ENCODE measurements at places on chromosomes 3 and 15.

GRCh38 chr3:152376351-152377183 is 107.8 kb downstream of the MBNL1 start:
- DNase-seq: no peak

- no peak for DNase-seq
These were observed 88.8 kb upstream of the ALDH1A3 start for GRCh38 chr15:100790786-100791265.

DNA sequence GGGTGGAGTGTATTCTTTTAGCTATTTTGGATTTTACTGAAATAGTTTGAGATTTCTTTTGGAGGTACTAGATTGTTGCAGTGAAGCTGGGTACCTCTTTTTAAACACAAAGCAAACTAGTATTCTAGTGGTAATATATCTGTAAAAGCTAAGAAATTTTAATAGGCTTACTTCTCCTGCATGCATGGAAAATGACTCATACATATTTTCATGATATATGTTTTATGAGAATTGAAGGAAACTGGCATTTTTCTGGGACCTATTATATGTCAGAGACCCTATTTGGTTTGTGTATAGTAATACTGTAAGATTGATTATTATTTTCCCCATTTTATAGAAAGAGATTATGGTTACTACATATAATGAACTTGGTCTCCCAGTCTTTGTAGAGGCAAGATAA is 851.0 kb downstream of the DIPK2A start:
- DNase-seq: no peak

DNA sequence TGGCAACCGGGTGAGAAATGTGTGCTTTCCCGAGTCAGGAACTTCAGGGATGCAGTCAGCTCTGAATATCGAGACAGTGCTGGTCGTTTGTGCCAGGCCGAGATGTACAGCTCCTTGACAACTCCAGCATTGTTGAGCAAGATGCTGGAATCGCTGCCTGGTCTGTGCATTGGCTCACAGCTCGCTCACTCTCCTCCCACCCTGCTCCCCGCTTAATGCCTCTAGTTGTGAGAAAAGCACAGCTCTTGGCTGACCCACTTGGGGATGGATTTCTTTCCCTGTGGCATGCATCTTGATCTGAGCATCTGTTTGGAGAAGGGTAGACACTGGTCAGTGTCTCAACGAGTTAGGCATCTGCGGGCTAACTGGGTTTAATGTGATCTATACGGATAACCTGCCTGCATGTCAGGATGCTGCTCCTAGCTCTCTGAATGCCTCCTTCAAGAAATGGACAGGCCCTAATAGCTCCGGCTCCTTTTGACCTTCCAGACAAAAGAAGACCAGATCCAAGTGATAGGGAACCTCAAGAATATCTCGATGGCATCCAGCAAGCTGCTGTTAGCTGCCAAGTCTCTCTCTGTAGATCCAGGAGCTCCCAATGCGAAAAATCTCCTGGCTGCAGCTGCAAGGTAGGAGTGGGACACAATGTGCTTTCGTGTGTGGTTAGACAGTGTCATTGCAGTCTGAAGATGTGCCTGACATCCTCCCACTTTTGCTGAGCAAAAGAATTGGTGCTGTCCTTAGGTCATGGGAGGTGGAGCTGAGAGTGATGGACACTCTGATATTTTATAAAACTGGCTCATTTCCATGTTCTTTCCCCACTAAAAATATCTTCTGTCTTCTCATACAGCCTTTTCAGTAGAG is 302.2 kb upstream of the TPM1 start:
- no peak for DNase-seq

DNA sequence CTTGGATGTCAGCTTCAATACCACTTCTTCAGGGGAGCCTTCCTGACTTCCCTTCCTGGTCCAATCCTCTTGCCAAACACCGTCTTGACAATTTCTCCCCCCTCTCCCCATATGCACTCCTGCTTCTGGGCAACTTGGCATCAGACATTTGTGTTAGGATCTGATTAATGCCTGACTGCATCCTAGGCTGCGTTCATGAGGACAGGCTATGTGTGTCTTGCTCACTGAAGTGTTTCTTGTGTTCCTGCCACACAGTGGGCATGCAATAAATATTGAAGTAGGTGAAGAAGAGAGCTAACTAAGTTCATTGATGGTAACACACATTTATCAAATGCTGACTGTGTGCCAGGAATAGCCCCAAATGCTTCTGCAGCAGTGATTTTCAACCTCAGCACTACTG is 36.4 kb upstream of the WNT5A start:
- DNase-seq: no peak

DNA sequence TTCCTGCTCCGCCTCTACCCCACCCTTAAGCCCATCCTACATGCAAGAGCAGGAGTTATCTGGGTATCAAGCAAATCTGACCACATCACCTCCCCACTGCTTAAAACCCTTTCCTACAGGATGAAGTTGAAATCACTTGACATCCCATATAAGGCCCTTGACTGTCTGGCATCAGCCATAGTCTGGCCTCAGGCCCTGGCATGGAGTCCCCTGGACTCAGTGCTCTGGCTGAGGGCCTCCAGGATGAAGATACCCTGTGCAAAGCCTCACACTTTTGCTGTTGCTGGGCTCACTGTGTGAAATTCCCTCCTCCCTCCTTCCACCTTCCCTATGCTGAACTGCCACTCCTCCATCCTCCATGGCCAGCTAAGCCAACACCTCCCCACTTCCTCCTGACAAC is 65.2 kb upstream of the GLCE start:
- DNase-seq: no peak

GRCh38 chr3:52494886-52495495 is at the start of gene STAB1:
TSS of gene STAB1 (plus strand) at chr3:52495338. CDS start at chr3:52495414, 76 bp downstream.
- DNase-seq: no peak

DNA sequence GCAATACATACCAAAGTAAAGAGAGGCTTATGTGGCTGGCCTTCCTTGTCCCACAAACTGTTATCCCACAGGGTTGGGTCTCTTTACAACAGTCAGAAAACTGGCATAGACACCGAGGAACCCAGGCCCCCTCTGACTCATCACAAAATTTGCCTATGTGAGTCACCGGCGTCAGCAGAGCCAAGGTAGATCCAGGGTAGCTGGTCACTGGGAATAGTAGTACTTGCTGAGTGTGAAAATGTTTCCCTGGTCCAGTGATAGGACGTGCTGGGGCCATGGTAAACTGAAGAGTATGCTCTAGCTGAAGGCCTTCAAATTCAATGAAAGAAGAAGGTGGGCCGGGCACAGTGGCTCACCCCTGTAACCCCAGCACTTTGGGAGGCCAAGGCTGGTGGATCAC is 27.1 kb upstream of the SKIL start:
- no peak for DNase-seq

DNA sequence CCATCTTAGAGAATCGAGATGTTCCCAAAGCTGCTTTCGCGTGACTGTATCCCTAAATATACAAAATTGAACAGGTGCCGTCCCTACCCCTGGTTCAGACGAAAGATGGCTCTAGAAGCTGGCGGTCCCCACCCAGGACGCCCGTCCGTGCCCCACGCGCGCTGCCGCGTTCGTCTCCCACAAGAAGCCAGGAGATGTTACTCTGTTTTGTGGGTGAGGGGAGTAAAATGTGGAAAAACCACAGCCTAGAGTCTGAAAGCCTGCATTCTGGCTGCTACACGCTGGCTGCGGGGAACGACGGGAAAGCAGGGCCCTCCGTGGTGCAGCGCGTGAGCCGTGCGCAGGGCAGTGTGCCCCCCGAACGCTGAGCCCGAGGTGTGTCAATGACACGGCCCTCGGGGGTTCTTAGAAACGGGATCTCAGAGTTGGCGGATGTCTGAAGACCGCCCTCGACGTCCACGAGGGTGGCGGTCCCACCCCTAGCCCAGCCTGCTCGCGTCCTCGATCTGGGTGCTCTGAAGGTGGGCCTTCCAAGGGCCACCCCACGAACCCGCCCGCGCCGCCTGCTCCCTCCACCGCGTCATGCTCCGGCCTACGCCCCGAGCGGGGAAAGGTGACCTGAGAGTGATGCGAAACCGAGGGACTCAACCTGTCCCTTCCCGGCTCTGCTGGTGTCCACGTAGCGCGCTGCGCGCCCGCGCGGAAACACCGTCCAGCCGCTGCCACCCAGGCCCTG is 95.6 kb downstream of the OCA2 start:
- no peak for DNase-seq

DNA sequence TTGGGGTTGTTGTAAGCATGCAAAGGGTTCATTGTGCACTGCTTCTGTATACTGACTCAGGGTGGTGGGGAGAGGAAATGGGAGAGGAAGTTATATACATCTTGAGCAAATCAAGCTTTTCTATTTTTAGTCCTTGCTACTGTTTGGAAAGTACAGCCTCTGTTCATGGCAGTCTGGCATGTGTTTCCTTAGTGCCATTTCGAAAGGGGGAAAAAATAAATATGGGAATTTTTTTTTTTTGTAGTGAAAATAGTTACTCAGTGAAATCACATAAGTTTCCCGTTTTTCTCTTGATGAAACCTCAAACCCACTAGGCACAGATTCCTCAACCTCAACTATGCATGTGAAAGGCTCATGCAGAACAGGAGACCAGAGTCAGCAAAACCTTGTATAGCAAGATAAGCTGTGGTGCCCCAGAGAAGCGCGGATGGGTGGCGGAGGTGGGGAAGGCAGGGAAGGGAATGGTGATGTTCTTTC is 353.3 kb downstream of the LPP start:
- DNase-seq: no peak

DNA sequence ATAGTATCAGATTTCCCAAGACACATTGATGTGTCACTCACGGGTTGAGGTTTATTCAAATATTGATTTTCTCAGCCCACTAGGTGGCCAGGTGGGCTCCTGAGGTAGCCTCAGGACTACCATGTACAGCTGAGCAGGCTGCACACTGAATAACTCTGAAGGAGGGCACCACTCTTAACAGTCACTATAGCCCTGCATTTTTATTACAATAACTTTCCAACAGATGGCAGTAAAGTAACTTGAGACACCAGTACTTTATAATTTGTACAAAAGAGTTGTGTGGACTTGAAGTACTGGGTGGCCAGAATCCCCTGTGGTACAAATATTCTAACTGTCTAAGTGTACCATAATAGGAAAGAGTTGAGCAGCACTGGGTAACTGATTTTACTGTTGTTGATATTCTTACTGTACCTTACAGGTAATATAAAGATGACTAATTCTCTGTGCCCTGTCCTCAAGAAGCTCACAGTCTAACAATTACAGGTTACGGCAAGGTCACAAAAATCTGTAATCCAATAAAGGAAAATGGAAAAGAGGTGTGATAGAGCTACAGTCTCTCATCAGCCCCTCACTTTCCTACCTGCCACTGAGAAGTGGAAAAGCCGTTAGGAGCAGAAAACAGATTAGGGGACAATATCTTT is 76.0 kb downstream of the ETFA start:
- no peak for DNase-seq

GRCh38 chr15:66115568-66116206 is 137.9 kb downstream of the MEGF11 start:
- peak; percentile 24 for DNase-seq

GRCh38 chr15:90530250-90531051 is 728 bp downstream of the CRTC3 start:
- peak; percentile 52 for DNase-seq

DNA sequence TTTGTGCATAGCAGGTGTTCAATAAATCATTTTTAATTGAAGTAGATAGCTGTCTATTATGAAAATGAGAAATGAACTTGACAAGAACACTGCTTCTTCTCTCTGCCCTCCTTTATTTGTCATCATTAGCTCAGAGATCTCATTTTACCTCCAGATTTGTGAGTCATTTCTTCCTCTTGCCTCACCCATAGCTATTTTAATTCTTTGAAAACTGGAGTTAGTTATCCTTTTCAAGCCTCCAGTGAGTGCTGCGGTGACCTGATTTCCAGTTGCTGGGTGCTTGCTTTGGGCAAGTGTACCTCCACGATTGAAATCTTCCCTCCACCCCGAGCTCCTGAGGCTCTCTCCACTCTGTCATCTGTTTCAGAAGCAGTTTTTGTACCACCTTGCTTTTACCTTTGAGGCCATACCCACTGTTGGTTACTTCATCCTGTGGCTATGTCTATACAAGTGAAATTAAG is 114.6 kb downstream of the NFKBIZ start:
- DNase-seq: no peak

DNA sequence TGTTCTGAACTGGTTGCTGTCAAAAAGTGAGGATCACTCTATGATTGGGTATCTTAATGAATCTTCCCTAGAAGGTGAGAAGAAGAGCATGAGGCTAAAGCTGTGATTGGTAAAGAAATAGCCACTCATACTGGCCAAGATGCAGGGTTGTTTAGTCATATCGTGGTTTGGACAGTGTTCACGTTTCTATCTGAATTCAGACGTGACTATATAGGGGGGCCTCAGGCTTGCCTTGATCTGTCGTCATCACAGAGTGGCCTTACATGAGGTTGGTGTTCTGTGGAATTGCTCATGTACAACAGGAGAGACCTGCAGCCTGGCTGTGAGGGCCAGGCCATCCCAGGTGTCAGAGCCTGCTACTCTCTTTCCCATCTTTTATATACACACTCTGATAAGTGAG is 12.4 kb downstream of the RTP2 start:
- no peak for DNase-seq

DNA sequence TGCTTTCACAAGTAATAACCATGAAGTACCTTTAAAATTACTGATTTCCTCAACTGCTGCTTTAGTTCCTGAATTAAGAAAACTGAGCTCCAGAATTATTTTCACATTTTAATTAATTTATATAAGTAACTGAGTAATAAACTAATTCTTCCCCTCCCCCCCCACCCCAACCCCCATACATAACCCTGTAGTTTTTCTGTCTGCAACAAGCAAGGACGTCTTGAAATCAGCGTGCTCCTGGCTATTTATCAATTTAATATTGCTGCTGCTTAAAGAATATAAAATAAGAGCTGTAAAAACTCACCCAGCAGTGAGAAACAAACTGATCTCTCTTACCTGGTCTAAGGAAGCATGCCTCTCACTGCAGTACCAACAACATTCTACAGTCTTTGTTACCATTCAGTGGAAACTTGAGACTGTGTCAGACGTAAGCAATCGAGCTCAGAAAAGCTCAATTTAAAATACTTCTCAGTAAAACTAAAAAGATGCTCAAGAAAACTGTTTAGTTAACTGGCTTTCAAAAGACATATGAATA is 121.0 kb downstream of the TFDP2 start:
- DNase-seq: no peak
